Dermis blood vessel endothelial cell (primary cell): ENCODE measurements at places on chromosomes 7 and 10.

- DNase-seq: no peak
These were observed 297.8 kb upstream of the SEMA3A start for GRCh38 chr7:84492098-84493034.

- DNase-seq: peak; percentile 37
These were observed 64.6 kb upstream of the KCNMA1 start for GRCh38 chr10:77702166-77702565.

GRCh38 chr7:77269360-77270093, 69.9 kb upstream of the FGL2 start:
- DNase-seq: no peak

- DNase-seq: no peak
These were observed 53.0 kb upstream of the GTF2I start for GRCh38 chr7:74604326-74605020.

DNA sequence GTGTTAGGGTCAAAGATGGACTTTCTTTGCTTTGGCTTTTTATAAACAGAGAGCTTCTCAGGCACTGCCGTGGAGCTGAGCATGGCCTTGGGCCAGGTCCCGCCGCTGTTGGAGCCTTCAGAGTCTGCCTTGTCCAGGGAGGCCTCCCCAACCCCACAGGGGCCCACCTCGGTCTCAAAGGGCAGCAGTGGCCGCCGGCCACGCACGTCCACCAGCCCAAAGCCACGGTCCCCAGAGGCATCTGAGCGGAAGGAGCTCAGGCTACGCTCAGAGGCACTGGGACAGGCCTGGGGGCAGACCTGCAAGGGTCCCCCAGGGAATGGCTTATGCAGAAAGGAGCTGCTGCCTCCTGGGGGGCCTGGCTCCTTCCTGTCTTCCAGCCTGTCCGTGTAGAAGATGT, 105.0 kb downstream of the DLG5 start:
- no peak for DNase-seq

DNA sequence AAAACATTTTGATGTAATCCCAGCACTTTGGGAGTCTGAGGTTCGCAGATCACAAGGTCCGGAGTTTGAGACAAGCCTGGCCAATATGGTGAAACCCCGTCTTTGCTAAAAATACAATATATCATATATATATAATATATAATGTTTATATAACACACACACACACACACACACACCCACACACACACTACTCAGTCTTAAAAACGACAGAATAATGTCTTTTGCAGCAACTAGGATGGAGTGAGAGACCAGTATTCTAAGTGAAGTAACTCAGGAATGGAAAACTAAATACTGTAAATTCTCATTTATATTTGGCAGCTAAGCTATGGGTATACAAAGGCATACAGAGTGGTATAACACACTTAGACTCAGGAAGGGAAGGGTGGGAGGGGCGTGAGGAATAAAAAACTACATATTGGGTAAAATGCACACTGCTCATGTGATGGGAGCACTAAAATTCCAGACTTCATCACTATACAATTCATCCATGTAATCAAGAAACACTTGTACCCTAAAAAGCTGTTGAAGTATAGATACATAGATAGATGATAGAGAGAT, 231.2 kb upstream of the SEMA3A start:
- DNase-seq: no peak

DNA sequence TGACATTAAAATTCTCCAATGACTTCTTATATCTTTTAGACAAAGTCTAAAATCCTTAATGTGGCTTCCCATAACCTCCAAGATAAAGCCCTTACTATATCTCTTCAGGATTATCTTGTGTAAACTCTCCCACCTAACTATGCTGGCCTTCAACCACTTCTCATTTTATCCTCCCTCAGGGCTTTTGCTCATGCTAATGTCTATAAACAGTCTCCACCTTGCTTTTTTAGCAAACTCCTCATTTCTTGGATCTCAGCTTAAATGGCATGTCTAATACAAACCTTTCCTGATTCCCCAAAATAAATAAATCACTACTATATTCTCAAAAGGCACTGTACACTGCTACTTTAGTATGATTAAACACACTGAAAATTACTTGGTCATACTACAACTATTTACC, 181.2 kb downstream of the LRRN3 start:
- DNase-seq: no peak

DNA sequence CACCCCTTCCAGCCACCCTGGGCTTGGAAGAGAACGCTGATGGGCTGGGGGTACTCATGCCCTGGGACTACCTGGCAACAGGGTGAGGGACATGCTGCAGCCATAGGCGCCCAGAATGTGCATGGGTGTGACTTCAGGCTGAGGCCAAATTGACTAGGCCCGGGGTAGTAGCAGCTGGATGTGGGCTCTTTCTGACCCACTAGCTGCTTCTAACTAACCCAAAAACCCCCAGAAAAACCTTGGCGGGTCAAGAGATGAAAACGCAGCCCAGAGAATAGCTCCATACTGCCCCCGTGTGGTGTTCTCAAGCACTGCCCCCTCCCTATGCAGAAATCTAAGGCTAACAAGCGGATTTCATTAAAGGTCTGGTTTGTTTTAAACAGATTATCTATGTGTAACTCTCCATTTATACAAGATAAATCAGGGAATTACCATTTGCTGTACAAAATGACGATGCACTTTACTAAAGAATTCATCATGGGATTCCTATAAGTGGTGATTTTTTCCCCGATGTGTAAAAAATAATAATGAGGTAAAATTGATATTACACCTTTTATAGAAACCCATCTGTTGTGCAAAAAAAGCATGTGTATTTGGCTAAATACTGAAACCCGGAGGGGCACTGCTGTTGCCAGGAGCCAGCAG, 4.2 kb downstream of the SMARCD3 start:
- peak; percentile 75 for DNase-seq
